ENCODE measurements at places on chromosomes 4 and X.

GRCh38 chr4:54717694-54718093 is 59.9 kb downstream of the KIT start:
- no peak for DNase-seq

DNA sequence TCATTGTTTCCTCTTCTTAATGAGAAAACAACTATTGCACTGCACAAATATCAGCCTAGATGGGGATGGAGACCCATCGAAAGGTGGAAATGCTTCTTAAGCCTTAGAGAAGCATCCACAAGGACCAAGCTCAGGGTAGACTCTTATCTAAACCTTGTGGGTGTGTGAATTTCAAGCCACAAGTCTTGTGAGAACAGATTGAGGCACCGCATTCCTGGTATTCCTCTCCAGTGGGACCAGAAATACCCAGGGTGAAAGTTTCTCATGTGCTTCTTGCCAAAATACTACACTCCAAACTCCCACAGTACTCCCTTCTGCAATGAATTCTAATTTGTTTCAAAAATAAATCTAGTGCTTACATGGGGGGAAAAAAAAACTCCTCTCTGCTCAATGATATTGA is 375.6 kb downstream of the PDGFC start:
- DNase-seq = no peak

DNA sequence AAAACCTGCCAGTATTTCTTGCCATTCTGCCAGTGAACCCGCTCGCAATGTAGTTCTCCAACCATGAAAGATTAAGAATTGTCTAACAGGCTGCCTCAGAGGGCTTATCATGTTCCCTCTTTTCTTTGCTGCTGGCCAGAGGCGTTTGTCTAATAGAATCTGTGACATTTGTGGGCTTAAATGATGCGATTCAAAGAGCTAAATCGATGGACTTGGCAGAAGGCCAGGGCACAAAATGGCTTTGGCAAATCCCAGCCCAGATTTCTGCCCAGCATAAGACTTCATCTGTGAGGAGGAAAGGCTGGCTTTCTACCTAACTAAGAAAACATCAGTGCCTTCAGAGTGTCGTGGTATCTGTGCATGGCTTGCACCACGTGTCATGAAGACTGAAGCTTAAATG is 79.9 kb downstream of the TRPC5OS start:
- DNase-seq = no peak

DNA sequence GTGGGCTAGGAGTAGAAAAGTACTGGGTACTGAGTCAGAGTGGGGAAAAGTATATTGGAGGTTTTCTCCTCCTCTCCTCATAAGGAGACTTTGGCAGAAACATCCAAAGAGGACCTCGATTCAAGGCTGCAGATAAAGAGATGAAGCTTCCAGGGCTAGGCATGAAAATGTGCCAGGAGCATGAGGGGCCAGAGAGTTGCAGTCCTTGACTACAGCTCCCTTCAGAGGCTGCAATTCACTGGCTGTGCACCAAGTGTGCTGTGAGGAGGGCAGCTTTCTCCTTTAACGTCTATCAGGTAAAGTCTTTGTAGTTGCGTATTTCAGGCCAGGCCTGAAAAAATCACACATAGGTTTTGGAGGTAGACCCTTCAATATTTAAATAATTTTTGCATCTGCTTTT is 174.9 kb upstream of the VEGFC start:
- DNase-seq = no peak

- DNase-seq = no peak
Measured at GRCh38 chr4:145230726-145231125, 50.3 kb upstream of the OTUD4 start.

DNA sequence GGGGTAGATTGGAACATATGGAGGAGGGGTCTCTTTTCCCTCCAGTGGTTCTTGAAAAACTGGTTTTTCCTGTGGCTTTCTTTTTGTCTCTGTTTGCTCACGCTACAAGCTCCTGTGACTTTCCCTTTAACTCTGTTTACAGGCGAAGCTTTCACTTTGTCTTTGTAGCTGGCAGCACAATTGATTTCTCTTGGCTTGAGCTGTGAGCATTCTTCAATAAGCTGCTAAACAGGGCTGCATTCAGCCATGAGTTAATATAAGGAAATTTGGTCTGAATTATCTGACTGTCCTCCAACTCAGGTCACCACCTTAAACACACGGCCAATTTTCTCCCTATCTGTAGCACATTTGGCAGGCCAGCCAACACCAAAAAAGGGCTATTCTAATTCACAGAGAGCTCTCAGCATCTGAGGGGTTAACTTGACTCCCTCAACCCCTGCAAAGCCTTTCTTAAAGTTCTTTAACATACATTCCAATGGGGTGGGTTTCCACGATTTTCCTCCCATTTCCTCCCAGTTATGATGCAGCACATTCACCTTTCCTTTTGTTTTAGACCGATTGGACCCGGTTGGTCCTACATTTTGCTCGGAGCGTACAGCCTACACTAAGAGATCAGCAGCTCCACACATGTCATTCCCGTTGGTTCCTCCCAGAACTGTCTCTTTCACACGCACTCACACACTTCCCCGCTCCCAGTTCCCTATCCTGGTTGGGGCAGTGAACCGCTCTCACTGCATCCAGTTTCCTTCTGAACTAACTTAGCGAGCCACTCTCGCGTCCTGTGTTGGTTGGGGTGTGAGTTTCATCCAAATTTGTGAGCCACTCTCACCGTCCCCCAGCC is 45.4 kb downstream of the UGT2A3 start:
- no peak for DNase-seq

GRCh38 chrX:136616987-136617685 is 30.8 kb upstream of the CD40LG start:
- DNase-seq = peak; percentile 16

GRCh38 chrX:76148041-76148665 is 24.7 kb upstream of the PBDC1 start:
- no peak for DNase-seq

GRCh38 chrX:96140796-96141195 is 543.8 kb upstream of the DIAPH2 start:
- no peak for DNase-seq

- no peak for DNase-seq
Measured at GRCh38 chrX:110795645-110796406, at the start of gene CHRDL1. CHRDL1 (minus strand) TSS chrX:110795817; CDS start chrX:110792181, 3,636 bp downstream.
